Activated T-helper 9 cell treated with anti-CD3 and anti-CD28 coated beads, Interleukin-2, amount 50 U/mL, for 16 hours (primary cell): ENCODE measurements at places on chromosomes 2 and 18.

DNA sequence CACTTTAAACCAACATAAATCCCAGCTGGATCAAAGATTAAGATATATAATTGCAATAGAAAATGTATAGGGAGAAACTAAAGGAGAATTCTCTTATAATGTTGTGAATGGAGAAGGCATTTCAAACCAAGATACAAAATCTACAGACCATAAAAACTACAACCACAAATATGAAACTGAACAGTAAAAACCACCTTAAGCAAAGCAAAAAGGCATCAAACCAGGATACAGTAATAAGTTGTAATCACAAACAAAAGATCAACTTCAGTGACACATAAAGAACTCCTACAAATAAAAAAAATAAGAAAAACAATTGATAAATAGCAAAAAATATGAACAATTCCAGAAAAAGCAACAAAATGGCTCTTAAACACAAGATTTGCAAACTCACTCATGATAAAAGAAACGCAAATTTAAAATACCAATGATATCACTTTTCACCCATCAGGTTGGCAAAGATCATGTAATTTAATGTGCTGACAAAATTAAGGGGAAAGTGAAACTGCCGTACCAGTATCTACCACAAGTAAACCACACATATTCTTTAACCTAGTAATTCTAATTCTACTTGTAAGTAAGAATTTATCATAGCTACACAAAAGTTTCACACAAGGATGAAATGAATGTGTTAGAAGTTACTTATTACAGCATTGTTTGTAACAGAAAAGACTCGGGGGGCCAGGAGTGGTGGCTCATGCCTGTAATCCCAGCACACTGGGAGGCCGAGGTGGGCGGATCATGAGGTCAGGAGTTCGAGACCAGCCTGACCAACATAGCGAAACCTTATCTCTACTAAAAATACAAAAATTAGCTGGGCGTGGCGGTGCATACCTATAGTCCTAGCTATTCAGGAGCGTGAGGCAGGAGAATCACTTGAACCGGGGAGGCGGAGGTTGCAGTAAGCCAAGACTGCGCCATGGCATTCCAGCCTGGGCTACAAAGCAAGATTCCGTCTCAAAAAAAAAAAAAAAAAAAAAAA is 101.9 kb downstream of the USP34 start:
- DNase-seq = no peak

- no peak for DNase-seq
Observed at GRCh38 chr2:132646540-132647108, 23.4 kb downstream of the LYPD1 start.

DNA sequence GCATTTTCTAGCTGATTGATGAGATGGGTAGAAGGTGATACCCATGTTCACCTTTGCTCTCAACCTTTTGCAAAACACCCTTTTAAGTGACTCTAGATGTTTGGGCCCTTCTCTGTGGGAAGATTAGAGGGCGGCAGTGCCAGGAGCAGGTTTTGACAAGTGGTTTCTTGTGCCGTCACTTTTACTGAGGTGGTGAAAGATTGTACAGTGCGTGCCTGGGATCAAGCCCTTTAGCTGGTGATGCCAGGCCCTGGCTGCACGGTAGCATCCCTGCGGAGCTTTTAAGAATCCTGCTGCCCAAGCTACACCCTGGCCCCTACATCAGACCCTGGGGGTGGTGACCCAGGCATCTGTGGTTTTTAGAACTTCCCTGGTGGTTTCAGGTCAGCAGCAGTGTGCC is 29.1 kb downstream of the MTCL1 start:
- no peak for DNase-seq

DNA sequence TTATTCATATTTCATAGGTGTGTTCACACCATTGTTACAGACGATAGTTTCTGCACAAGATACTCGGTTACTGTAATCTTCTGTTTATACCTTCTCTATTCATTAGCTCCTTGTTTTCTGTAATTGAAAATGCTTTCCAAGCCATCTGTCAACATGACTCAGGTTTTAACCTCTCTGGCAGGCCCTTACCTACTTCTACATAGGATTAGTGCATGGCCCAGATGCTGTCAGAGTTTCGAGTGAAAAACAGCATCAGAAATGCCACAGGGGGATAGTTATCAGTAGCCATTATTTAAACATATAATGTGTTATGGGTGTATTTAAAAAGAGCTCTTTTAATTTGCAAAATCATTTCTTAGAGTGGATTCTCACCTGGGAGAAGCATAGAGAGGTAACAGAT is 596.4 kb downstream of the FBXO15 start:
- DNase-seq = no peak

- no peak for DNase-seq
Observed at GRCh38 chr2:4135765-4136164, 432.4 kb downstream of the DCDC2C start.

DNA sequence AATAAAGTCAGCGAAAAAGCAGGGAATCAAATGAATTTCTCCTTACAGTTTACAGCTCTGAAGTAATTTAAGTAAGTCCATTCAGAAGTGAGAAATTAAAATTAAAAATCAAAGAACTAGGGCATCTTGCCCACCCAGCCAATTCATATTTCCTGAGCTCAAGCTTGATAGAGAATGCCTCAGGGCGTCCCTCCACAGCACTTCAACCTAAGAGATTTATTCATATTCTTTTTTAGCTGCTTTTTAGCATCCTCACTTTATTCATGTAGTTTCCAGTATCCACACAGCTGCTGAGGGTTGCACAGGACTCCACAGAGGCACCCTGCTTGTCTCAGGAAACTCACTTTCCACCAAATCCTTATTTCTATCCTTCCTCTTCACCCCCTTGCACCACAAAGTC is 900.3 kb downstream of the BCL11A start:
- DNase-seq = no peak

- no peak for DNase-seq
Observed at GRCh38 chr2:23404426-23404825, 19.4 kb downstream of the KLHL29 start.

GRCh38 chr2:43305517-43305916 is 79.1 kb upstream of the ZFP36L2 start:
- no peak for DNase-seq

DNA sequence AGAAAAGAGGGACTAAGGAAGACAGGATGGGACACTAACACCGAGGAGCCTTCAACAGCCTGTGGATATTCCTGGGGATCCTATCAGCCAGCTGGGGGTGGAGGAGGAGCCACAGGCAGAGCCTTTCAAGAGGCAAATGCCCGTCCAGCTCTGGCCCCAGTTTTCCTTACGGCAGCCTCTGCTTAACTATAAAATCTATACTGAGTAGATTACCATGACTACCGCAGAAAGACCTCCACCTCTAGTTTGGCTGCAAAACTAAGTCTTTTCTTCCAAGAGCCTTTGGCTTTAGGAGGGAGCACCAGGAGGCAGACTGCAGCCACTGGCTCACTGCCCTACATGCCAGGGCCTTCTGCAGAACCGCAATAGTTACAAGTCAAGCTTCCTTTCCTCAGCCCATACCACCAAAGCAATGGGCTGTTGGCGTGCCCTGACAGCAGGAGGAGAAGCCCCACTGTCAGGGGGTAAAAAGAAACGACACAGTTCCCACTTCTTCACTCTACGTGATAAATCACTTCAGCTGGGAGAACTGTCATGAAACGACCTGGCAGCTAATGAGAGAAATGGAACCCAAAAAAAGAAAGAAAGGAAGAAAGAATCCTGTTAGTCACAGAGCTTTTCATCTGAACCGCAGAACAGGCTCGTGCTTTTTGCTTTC is 25.1 kb upstream of the CREB1 start:
- no peak for DNase-seq

DNA sequence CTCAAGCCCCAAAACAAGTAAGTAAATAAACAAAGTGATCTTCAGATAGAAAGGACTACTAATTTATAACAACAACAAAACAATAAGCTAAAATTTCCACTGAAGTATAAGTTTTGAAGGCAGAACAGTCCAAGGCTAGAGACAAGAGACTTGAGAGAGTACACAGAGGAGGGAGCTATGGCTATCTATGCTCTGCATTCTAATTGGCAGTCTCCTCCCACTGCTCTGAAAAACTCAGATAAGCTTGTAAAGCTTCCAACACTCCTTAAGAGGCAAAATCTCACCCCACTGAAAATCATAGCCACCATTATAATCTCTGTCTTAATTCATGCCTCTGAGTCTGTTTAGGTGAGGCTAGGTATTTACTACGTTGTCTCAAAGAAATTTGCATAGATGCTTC is 714.6 kb upstream of the LRATD1 start:
- no peak for DNase-seq

GRCh38 chr2:44768438-44769236 is 172.9 kb upstream of the SIX3 start:
- no peak for DNase-seq

DNA sequence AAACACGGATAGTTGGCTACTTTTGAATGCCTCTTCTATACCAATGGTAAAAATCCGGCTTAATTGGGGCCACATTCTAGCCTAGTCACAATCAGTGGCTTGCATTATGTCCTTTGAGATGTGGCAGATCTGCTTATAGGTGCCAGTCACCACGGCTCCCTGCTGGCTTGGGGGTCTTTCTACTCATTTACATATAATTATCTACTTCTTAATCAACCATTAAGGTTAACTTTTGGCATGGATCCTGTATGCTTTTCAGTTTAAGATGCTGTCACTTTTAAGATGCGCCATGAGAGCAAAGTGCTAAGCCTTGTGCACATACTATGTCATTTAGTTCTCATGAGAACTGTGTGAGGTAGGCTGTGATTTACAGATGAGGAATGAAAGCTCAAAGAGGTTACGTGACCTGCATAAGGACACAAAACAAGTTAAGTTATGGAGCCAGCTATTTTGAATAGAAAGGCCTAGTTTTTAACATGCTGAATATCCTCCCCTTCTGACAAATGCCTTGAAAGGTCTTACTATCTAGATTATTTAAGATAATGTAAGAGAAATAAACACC is 4.1 kb downstream of the NEDD4L start:
- DNase-seq = no peak

DNA sequence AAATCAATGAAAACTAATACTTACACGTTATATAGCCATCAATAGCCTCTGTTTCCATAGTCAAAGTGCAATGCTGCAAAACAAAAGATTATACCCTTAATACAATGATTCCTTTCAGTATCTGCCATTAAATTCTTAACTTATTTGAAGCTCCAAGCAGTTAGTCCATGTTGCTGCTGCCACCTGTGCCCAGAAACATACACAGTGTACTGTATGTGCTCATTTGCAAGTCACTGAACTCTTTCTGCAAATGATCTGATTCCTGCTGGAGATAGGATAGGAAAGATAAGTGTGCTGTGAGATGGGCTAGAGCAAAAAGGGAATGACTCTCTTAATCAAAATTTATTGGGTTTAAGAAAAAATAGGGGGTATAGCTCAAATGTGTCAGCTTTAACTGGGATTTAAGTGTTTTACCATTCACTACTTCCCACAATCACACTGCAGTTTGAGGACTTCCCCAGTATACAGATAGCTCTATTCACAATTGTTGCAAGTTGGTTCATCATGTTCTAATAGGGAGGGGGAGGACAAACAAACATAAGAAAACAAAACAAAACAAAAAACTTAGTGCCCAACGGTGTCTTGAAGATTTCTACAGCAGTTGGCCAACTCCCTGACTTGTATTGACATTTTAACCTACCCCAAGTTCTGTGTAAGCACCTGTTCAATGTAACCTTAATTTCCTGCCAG is 2.7 kb downstream of the IKZF2 start:
- DNase-seq = no peak

DNA sequence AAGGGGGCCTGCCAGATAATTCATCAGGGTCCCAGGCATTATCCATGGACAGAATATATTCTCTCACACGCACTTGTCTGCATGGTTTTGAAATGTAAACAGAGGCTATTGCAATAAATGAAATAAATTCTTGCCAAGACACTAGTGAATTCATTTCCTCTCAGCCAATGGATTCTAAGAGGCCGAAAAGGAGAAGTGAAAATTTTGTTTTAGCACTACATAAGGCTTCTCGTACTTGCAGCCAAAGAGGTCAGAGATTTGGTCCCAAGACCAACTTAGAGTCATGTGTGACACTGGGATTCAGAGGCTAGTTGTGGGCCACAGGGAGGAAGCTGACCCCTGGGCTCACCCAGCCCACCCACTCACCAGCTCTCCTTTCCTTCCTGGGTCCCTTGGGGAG is 184.1 kb upstream of the GLI2 start:
- no peak for DNase-seq

DNA sequence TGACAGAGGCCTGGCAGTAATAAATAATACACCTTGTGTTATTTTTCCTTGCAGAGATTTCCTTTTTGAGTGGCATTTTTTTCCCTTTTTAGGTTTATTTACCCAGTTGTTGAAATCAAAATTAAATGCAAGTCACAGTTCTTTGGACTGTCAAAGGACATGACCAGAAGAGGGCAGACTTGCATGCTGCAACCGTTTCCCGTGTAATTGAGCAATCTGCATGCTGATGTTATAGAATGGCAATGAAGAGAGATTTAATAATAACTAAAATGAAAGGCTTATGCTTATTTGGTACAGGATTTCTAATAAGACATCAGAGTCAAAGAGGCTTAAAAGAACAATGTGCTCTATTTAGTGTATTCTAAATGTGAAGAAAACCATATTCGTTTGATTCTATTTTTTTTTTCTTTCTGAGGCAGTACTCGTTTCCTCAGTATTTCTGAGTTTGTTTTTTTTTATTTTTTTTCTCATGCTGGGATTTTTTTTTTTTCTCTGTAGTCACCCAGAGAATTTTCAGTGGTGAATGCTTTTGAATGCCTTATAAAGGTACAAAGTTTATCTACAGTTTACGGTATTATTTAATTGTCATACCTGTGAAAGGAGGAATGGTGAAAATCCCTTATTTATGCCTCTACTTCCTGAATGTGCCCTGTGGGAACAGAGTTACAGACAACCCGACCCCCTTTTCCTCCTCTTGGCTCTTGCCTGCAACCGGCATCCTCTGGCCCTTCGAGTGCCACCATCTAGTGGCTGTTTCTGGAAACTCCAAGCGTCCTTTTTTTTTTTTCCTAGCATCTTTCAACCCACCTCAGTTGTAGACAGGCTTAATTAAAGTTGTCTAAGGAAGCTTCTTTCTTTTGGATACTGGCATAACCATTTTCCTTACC is 368.5 kb downstream of the LRRTM1 start:
- no peak for DNase-seq

DNA sequence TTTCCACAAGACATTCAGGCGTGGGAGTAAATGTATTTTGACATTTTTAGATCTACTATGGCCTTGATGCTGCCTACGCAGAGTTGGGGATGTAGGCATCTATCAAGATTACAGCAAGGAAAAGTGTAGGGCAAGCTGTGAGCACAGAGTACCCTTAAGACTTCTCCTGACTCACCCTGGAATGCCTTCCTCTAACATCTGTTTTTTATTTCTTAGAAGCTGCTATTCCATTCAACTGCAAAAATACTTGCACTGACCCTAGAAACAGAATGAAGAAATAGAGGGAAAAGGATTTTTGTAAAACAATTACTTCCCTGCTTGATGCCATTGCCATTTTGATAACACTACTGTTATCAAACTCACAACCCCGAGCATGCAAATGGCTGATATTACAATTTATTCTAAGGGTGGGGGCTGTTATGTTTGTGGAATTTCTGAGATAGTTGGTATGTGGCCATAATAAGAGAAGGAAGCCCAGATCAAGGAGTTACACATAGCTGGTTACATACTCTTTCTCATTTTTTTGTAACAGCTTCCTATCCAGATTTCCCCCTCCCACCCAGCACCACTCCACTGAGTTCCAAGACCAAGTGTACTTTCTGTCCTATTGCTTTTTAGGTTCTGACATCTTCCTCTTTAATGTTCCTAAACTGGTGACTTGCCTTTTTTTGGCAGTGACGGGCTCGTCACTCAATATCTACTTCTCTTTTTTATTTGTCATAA is 6.0 kb upstream of the ROCK1 start:
- no peak for DNase-seq

GRCh38 chr2:100580367-100581276 is 17.8 kb downstream of the PDCL3 start:
- DNase-seq = peak; percentile 20
